Endothelial cell of coronary artery (primary cell): ENCODE measurements at places on chromosomes 6 and 20. TPM values are rescaled to one million over a fixed set of nuclear protein-coding genes. Genes with fewer than 3 reads are reported as not detected.

Gene TTK
- 7.6 and 17.1 TPM in 2 replicates for total RNA-seq

Gene ZBTB9
- total RNA-seq: 5.5 and 5.9 TPM in 2 replicates

Gene HLA-DMA
- 0.27 and 0.75 TPM in 2 replicates for total RNA-seq

Gene C6orf52
- total RNA-seq: not detected in 2 replicates
